ENCODE measurements at places on chromosomes 6 and 20. TPM values are rescaled to one million over a fixed set of nuclear protein-coding genes. Genes with fewer than 3 reads are reported as not detected.

The AGER gene
- 20.7 TPM for total RNA-seq

The DHX35 gene
- total RNA-seq = 15.9 TPM

The OOEP gene
- 0.47 TPM for total RNA-seq

The MYLK4 gene
- total RNA-seq = 0.14 TPM

The IPCEF1 gene
- 1.5 TPM for total RNA-seq

The BFSP1 gene
- total RNA-seq = 0.43 TPM

The RANBP9 gene
- 52.6 TPM for total RNA-seq

The FUT9 gene
- not detected for total RNA-seq

The ZNF337 gene
- total RNA-seq = 16.1 TPM

The CST7 gene
- total RNA-seq = 117 TPM

The SH3BGRL2 gene
- total RNA-seq = 0.07 TPM

The GTSF1L gene
- not detected for total RNA-seq

DNA sequence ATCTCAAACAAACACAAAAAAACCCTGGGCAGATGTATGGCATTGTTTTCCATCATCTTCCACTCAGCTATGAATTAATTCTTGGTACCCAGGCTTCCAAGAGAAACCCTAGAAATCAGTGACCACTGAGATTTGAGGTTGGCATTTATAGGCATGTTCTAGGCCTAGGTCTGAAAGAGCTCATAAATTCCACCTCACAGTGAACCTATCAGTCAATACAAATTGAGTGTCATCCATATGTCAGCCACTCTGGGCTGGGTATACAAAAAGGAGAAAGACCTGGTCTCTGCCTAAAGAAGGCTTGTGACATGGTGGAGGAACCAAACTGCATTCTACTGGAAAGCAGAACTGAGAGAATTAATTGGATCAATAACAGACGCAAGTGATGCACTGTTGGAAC, 30.2 kb downstream of the C20orf173 start:
- H3K4me1 ChIP-seq = peaks cover 2% of the 10 kb centered on the region
- H3K27ac ChIP-seq = no peak overlapping the region
- H3K4me3 ChIP-seq = no peak overlapping the region
- no peak for DNase-seq
- H3K36me3 ChIP-seq = peaks cover 71% of the 10 kb centered on the region

DNA sequence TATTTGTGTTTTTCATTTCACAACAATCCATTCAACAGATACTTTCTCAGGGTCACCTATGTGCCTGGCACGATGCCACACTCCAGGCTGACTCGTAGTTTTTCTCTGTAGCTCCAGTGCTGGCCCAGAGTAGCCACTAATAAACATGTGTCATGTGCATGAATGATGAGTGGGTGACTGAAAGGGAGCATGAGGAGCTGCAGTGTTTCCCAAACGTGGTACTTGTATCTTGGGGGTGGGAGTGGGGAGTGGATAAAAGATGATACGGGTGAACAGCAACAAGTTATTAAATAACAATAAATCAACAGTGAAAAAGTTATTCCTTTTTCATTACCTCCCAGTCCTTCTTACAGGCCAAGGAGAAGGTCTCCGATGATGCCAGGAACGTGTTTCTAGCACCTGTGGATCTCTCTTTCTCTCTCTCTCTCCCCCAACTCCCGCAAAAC, 17.1 kb downstream of the SRXN1 start:
- DNase-seq = no peak
- H3K4me1 ChIP-seq = no peaks in the 10 kb centered on the region
- no peak overlapping the region for H3K27ac ChIP-seq
- H3K4me3 ChIP-seq = no peak overlapping the region
- H3K27me3 ChIP-seq = peaks cover 15% of the 10 kb centered on the region

GRCh38 chr6:99822741-99823512, 171.1 kb downstream of the MCHR2 start:
- peak; percentile 60 for DNase-seq
- no peak overlapping the region for H3K27ac ChIP-seq
- no peaks in the 10 kb centered on the region for H3K36me3 ChIP-seq
- peak overlapping the region; percentile 66 for H3K4me3 ChIP-seq
- H3K4me1 ChIP-seq = peaks cover 4% of the 10 kb centered on the region

GRCh38 chr6:149852881-149853280, 11.3 kb downstream of the LRP11 start:
- H3K27ac ChIP-seq = no peak overlapping the region
- H3K27me3 ChIP-seq = peaks cover 23% of the 10 kb centered on the region
- H3K4me3 ChIP-seq = no peak overlapping the region
- H3K4me1 ChIP-seq = peaks cover 22% of the 10 kb centered on the region
- DNase-seq = no peak
- no peaks in the 10 kb centered on the region for H3K36me3 ChIP-seq

GRCh38 chr20:36700438-36700837, 45.5 kb downstream of the NDRG3 start:
- H3K27me3 ChIP-seq = no peaks in the 10 kb centered on the region
- no peak overlapping the region for H3K27ac ChIP-seq
- H3K4me3 ChIP-seq = no peak overlapping the region
- H3K36me3 ChIP-seq = peaks cover 3% of the 10 kb centered on the region
- no peak for DNase-seq

DNA sequence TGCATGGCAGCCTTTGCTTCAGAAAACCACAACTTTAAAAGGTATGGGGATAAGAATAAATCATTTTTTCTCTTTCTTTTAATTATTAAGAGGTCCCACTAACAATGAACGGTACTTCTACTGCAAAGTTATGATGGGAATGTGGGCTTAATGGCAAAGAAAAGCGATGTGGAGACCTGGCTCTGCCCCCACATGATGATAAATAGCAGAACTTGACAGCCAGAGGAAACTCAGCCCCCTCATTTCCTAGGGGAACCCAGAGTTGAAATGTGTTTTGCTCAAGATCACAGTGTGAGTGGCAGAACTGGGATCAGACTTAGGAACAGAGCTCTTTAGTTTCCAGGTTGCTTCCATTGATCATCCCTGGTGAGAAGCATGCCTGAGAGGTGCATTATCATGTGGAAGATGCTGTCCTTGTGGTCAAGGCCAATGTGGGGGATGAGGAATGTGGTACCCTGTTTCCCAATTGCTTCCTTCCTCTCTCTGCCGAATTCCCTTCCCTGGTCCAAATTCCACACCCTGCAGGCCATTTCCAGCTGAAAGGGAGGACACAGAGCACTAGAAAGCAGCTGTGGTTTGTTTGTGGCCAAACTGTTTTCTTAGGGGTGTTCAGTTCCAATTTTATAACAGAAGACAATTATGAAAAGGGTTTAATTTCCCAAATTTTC, 66.0 kb downstream of the BACH2 start:
- peaks cover 78% of the 10 kb centered on the region for H3K4me1 ChIP-seq
- peaks cover 44% of the 10 kb centered on the region for H3K36me3 ChIP-seq
- DNase-seq = no peak
- H3K27me3 ChIP-seq = no peaks in the 10 kb centered on the region
- peak overlapping the region; percentile 56 for H3K4me3 ChIP-seq

GRCh38 chr20:51423290-51423667, 119.2 kb downstream of the NFATC2 start:
- H3K27ac ChIP-seq = peak overlapping the region; percentile 59
- peaks cover 71% of the 10 kb centered on the region for H3K36me3 ChIP-seq
- H3K4me3 ChIP-seq = no peak overlapping the region
- H3K4me1 ChIP-seq = peaks cover 43% of the 10 kb centered on the region

DNA sequence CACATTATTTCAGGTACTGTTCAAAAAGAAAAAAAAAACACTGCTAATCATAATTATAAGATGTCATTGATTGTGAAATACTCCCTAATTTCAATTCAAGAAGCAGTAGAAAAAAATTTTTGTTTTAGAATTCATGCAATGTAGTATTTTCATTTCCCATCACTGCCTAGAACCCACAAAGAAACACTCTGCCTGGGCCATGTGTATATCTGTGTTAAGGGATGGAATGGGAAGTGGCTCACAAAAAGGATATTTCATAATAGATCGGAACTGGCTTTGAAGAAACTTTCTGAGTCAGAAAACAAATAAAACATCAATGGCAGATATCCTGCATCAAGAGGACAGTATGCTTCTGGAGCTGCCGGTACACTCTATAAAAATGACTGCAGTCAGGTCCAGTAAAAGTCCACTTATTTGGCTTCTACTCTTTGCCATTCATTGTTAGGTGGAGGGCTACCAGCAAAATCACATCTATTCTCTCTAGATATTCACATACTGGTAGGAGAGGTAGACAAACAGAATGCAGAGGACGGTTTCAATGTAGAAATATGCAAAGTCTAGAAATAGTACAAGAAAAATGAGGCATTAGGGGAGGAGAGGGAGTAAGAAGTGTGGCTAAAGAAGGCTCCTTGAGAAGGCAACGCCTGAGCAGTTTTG, 135.0 kb upstream of the TNFAIP3 start:
- no peaks in the 10 kb centered on the region for H3K36me3 ChIP-seq
- H3K4me3 ChIP-seq = no peak overlapping the region
- DNase-seq = no peak
- H3K4me1 ChIP-seq = peaks cover 17% of the 10 kb centered on the region

- peaks cover 10% of the 10 kb centered on the region for H3K36me3 ChIP-seq
- peak overlapping the region; percentile 89 for H3K27ac ChIP-seq
- H3K27me3 ChIP-seq = peaks cover 9% of the 10 kb centered on the region
- peak; percentile 76 for DNase-seq
- H3K4me3 ChIP-seq = peak overlapping the region; percentile 86
Observed at GRCh38 chr6:108260126-108260808, 573 bp downstream of the SNX3 start.

GRCh38 chr6:125647391-125647790, 102.0 kb upstream of the HEY2 start:
- H3K4me1 ChIP-seq = no peaks in the 10 kb centered on the region
- H3K27ac ChIP-seq = no peak overlapping the region
- no peaks in the 10 kb centered on the region for H3K27me3 ChIP-seq
- no peak overlapping the region for H3K4me3 ChIP-seq

- H3K36me3 ChIP-seq = peaks cover 12% of the 10 kb centered on the region
- no peaks in the 10 kb centered on the region for H3K27me3 ChIP-seq
- H3K27ac ChIP-seq = peak overlapping the region; percentile 80
- H3K4me1 ChIP-seq = peaks cover 32% of the 10 kb centered on the region
- DNase-seq = no peak
- peak overlapping the region; percentile 44 for H3K4me3 ChIP-seq
Observed at GRCh38 chr6:157964100-157964499, 17.6 kb upstream of the SYNJ2 start.

GRCh38 chr6:81894788-81895271, 142.3 kb upstream of the TENT5A start:
- H3K27ac ChIP-seq = no peak overlapping the region
- no peaks in the 10 kb centered on the region for H3K27me3 ChIP-seq
- H3K36me3 ChIP-seq = no peaks in the 10 kb centered on the region
- H3K4me1 ChIP-seq = no peaks in the 10 kb centered on the region
- DNase-seq = no peak

GRCh38 chr6:126963077-126963809, 155.2 kb upstream of the RSPO3 start:
- no peak overlapping the region for H3K4me3 ChIP-seq
- H3K4me1 ChIP-seq = no peaks in the 10 kb centered on the region
- no peaks in the 10 kb centered on the region for H3K27me3 ChIP-seq
- no peak overlapping the region for H3K27ac ChIP-seq

DNA sequence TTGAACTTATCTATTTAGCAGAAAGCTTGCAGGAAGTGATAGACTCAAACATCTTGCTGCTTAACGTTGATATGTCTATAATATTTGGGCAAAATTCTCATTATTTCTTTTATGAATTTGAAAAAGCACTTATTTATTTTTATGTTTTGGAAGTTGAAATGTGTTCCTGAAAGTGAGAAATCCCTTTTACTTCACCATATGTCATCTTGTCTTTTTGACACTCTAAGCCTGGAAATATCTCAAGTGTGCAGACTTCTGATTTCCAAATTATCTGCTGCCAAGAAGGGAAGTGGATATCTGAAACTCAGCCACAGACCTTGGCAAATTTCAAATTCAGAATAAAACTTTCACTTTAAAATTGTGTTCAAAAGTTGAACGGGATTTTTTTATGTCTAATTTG, 368.7 kb upstream of the MANEA start:
- H3K36me3 ChIP-seq = no peaks in the 10 kb centered on the region
- no peak overlapping the region for H3K4me3 ChIP-seq
- H3K4me1 ChIP-seq = no peaks in the 10 kb centered on the region

- no peaks in the 10 kb centered on the region for H3K36me3 ChIP-seq
- H3K27me3 ChIP-seq = peaks cover 11% of the 10 kb centered on the region
- no peak overlapping the region for H3K4me3 ChIP-seq
- no peaks in the 10 kb centered on the region for H3K4me1 ChIP-seq
- no peak overlapping the region for H3K27ac ChIP-seq
Observed at GRCh38 chr6:170025341-170025911, 265.5 kb downstream of the DLL1 start.

DNA sequence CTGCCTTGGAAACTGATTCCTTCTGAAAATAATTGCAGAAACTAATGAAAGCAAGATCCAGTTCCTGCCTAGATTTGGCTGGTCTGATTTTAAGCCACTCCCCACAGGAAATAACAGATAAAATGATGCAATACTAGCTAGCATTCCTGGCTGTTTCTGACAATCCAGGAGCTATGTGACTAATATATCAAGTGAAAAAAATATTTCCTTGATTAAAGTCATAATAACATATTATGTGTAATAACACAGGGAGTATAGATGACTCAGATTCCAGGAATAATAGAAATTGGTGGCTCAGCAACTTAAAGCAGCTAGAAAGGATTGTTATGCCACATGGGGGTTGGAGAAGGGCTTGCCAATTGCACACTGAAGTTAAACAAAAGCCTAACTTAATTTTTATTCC, 182.7 kb upstream of the SALL4 start:
- no peaks in the 10 kb centered on the region for H3K36me3 ChIP-seq
- no peak overlapping the region for H3K27ac ChIP-seq
- H3K4me1 ChIP-seq = no peaks in the 10 kb centered on the region
- H3K27me3 ChIP-seq = no peaks in the 10 kb centered on the region

DNA sequence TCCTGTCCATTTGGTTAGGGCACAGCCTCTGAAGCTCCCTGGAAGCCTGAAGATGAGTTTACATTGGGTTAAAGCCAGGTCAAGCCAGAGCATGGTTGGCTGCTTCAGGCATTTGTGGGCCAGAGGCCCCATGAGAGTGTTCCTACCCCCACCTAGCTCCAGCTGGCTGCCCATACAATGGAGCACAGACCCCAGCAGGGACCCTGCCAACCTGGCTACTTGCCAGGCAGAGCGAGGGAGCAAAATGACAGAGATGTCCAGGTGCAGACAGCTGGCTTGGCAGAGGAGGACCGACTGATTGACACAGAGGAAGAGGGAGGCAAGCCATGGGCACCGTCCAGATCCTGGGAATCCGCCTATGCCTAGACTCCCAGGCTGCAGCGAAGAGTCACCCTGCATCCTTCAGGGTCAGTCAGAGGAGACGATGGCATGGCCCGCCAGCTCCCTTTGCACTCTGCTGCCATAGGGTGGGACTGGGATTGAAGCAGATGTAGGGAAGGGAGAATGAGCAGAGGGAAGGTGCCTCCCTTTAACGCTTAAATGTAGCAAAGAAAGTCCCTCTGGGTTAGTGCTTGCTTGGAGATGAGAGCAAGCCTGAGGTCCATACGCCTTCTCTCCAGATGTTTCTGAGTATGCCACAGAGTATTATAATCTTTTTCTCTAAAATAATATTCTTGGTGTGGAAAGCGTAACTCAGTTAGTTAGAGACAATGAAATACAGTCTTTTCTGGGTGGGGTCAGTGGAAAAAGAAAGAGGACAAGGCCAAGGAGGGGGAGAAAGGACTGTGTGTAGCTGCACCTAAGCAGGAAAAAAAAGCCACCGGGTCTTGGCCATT, 77.6 kb upstream of the FYN start:
- no peak for DNase-seq
- peaks cover 9% of the 10 kb centered on the region for H3K4me1 ChIP-seq
- H3K36me3 ChIP-seq = no peaks in the 10 kb centered on the region
- H3K4me3 ChIP-seq = no peak overlapping the region
- H3K27me3 ChIP-seq = peaks cover 27% of the 10 kb centered on the region
- H3K27ac ChIP-seq = no peak overlapping the region

Measured in activated CD4-positive, alpha-beta T cell treated with anti-CD3 and anti-CD28 coated beads, Interleukin-2, amount 10 ng/mL, durations not matched to agents 24 days and 14 days (primary cell).